ENCODE measurements at places on chromosomes 3 and 15.

DNA sequence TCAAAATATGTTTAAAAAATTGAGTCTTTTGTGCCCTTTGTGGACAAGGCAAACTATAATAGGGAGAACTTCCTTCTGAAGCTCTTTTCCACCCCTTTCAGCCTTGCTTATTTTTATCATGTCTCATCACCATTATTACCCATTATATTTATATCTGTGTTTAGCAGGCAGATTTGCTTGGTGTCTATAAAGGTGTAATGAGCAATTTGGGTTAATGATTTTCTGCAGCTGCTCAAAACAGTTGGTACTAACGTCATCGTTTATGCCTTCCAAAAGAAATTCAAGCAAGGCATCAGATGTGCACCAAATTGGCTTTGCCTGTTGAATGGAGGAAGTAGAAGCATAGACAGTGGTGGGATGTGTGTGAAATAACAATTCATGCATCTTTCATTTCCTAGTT lies 483.7 kb upstream of the SGO1 start:
- DNase-seq = no peak

- no peak for DNase-seq
Measured at GRCh38 chr15:88701561-88702095, 62.8 kb downstream of the ISG20 start.

DNA sequence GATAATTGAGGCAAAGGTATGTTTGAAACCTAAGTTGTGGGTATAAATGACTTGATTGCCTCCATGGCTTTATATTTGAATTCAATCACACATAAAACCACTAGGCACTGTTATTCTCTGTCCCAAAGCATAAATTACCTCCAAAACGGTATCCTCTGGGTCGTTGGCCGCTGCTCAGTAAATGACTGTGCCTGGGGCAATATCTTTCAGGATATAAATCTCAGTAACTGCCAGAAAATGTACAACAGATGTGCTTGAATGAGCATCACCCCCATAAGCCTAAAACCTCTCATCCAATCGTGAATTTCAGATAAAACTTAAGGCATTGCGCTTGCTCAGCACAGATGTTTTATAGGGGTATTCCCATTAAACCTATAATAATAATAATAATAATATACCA lies 19.0 kb upstream of the C3orf49 start:
- DNase-seq = no peak

- no peak for DNase-seq
Measured at GRCh38 chr3:187802928-187803259, 57.6 kb upstream of the BCL6 start.

- DNase-seq = no peak
Measured at GRCh38 chr3:95813244-95813643, 1001.1 kb upstream of the EPHA6 start.
